ENCODE measurements at places on chromosomes 2 and 18. TPM values are rescaled to one million over a fixed set of nuclear protein-coding genes. Genes with fewer than 3 reads are reported as not detected.

The ASB18 gene
- total RNA-seq, result not detected

- peak overlapping the region; percentile 37 for H3K27ac ChIP-seq
- H3K27me3 ChIP-seq, result no peaks in the 10 kb centered on the region
- no peaks in the 10 kb centered on the region for H3K36me3 ChIP-seq
- H3K4me1 ChIP-seq, result no peaks in the 10 kb centered on the region
- peak; percentile 24 for DNase-seq
These were observed 136.2 kb downstream of the SLC8A1 start for GRCh38 chr2:40315683-40316082.

GRCh38 chr18:78685250-78685979, 294.2 kb upstream of the SALL3 start:
- no peaks in the 10 kb centered on the region for H3K36me3 ChIP-seq
- no peak for DNase-seq
- no peak overlapping the region for H3K4me3 ChIP-seq
- H3K27ac ChIP-seq, result no peak overlapping the region
- no peaks in the 10 kb centered on the region for H3K4me1 ChIP-seq

- no peaks in the 10 kb centered on the region for H3K4me1 ChIP-seq
- no peak for DNase-seq
- H3K36me3 ChIP-seq, result no peaks in the 10 kb centered on the region
- no peak overlapping the region for H3K27ac ChIP-seq
- no peak overlapping the region for H3K4me3 ChIP-seq
- H3K27me3 ChIP-seq, result no peaks in the 10 kb centered on the region
These were observed 197.5 kb upstream of the SKOR2 start for GRCh38 chr18:47448956-47449355.

GRCh38 chr2:144011098-144011497, 508.8 kb downstream of the ZEB2 start:
- no peaks in the 10 kb centered on the region for H3K27me3 ChIP-seq
- no peaks in the 10 kb centered on the region for H3K36me3 ChIP-seq
- H3K4me1 ChIP-seq, result no peaks in the 10 kb centered on the region
- no peak overlapping the region for H3K27ac ChIP-seq
- no peak for DNase-seq
- H3K4me3 ChIP-seq, result no peak overlapping the region

DNA sequence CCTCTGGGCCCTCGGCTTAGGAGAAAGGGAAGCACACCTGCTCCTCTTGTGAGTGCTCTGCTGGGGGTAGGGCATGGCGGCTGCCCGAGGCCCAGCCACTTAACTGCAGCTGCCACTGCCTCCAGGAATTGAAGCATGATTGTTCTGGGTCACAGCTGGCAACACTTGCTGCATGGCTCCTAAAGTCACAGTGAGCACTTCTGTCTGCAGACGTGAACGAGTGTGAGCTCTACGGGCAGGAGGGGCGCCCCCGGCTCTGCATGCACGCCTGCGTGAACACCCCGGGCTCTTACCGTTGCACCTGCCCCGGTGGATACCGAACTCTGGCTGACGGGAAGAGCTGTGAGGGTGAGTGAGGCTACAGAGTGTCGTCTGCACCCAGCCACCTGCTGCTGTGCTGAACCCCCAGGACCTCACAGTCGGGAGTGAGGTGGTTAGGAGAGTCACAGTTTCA, 44.4 kb downstream of the FBLN7 start:
- no peak overlapping the region for H3K4me3 ChIP-seq
- no peaks in the 10 kb centered on the region for H3K4me1 ChIP-seq
- no peak overlapping the region for H3K27ac ChIP-seq
- no peaks in the 10 kb centered on the region for H3K36me3 ChIP-seq
- no peaks in the 10 kb centered on the region for H3K27me3 ChIP-seq

- peak overlapping the region; percentile 66 for H3K27ac ChIP-seq
- H3K36me3 ChIP-seq, result no peaks in the 10 kb centered on the region
- DNase-seq, result no peak
- no peaks in the 10 kb centered on the region for H3K27me3 ChIP-seq
These were observed 39.8 kb downstream of the GREB1 start for GRCh38 chr2:11573418-11574175.

- no peak overlapping the region for H3K4me3 ChIP-seq
- H3K27me3 ChIP-seq, result no peaks in the 10 kb centered on the region
- no peaks in the 10 kb centered on the region for H3K4me1 ChIP-seq
- H3K27ac ChIP-seq, result no peak overlapping the region
These were observed 104.5 kb downstream of the MMADHC start for GRCh38 chr2:149483004-149483605.
